Motor neuron (in vitro differentiated cells): ENCODE measurements at places on chromosomes 6 and 20. TPM values are rescaled to one million over a fixed set of nuclear protein-coding genes. Genes with fewer than 3 reads are reported as not detected.

DYNLT2 gene
- 3.7 and 4.4 TPM in 2 replicates for total RNA-seq

GRCh38 chr6:95286874-95287273 lies 290.5 kb upstream of the MANEA start:
- ATAC-seq: no peak

DNA sequence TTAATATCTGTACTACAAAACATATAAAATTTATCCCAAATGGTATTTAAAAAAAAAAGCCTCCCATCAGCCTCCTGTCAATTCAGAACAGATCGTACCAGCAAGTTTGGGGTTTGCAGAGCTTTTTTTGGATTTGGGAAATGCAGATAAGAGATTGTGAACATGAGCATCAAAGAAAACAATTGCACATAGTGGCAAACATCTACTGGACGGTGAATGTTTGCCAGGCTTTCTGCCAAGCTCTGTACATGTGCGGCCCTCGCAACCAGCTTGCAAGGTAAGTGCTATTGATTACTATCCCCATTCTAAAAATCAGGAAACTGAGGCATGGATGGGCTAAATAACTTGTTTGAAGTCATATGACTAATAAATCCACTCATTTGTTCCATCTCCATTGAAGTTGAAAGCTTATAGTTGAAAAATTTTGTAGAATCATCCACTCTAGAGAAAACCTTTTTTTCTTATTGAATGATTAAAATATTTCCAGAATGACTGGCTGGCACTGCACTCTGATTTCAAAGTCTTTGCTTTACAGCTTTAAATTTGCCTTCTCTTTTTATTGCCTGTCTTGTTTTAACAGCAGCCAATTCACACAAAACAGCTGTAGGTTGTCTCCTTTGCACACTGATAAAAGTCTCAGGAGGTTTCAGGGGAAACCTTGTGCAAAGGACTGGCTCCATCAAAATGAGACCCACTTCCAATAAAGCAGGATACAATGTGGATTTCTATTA lies 37.4 kb upstream of the SIRT5 start:
- no peak for ATAC-seq

GRCh38 chr6:170102582-170103481 lies 188.0 kb downstream of the DLL1 start:
- no peak for ATAC-seq

- ATAC-seq: no peak
These were observed 25.9 kb upstream of the PPP1R3G start for GRCh38 chr6:5059036-5059896.
